ENCODE measurements at places on chromosomes 1 and 21.
A peak's percentile ranks its signal among the peaks of the same experiment; 100 is the strongest.

- no peak for DNase-seq
These were observed 466.5 kb downstream of the PCP4 start for GRCh38 chr21:40333731-40334130.

GRCh38 chr1:179164494-179164893 is 65.0 kb downstream of the ABL2 start:
- peak; percentile 83 for DNase-seq

DNA sequence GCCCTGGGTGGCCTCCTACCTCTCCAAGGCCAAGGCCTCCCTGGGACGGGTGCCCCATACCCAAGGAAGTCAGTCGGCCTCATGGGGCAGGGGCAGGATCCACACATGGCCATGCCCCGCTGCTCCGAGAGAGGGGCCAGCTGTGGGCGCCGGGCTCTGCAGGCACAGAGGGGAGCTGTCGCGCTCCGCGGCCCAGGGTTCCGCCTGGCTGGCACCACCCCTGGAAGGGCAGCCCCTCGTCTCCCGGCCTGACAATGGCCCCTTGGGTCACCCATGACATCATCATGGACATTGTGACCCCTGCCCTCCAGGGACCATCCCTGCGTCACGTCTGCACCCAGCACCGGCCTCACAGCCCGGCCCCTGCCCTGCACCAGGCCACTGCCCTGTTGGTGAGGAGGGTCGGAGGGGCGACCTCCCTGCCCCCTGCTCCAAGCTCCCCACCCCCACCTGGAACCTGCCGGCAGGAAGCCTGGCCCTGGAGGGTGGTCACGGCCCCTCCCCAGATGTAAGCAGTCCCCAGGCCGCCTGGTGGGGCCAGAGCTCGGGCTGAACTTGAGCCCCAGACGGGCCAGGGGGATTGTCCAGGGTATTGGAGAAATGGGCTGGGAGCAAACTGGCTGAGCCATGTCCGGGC is 5.8 kb downstream of the TTLL10 start:
- DNase-seq: no peak

DNA sequence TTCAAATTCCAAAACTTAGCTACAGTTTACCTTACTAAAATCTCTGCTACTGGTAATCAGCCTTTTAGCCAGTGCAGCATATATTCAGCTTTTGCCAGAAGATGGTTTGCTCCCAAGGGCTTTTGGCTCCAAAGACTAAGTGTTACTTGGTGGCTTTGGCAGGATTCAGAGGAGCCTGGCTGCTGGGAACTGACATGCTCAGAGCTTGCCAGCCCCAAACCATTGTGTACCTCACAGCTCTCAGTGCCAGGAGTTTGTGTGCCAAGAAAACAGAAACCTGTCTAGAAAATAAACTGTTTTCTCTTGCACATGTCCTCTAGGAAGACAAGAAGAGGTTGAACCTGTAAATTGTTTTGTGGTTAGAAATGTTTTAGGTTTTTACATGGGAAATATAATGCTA is 315.9 kb downstream of the ST6GALNAC3 start:
- no peak for DNase-seq

GRCh38 chr1:220954321-220955075 is 75.3 kb downstream of the HLX start:
- no peak for DNase-seq

DNA sequence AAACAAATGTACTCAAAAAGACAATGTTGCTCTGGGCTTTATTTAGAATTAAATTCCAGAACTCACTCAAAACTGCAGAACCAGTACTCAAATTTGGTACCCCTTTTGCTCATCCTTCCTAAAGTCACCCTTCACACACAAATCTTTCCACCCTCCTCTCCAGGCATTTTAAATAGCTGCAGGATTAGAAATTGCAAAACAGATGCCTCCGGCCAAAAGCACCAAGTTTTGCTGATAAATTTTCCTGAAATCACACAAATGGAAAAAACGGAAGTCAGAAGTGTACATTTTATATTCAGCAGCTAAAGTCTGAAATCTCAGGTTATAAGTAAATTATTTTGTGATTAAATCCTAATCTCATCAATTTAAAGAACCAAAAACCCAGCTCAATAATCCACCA is 147.0 kb downstream of the NRIP1 start:
- peak; percentile 5 for DNase-seq

DNA sequence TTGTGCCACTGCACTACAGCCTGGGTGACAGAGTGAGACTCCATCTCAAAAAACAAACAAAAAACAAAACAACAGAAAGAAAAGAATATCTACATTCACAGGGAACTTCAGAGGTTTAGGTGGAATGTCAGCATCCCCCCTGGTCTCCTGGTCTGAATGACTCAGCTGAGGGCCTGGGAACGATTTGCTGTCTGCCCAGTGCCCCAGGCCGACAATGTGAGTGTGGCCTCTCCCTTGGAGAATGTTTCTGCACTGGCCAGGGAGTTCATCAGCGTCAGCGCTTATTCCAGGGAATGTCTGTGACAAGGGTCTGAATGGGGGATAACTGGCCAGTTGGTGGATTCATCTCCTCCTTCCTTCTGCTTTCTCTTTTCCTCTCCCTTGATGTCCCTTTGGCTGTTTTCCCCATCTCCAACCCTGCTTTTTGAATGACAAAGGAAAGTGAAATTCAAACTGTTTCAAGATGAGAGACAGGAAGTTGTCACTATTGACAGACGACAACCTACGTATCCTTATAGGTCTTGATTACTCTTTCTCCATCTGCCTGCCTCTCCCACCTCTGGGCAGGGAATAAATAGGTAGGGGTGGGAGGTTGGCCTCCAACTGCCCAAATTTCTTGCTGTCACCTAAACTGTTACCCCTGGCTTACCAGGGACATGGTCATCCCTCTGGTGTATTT is 213.1 kb downstream of the HHAT start:
- DNase-seq: peak; percentile 73

DNA sequence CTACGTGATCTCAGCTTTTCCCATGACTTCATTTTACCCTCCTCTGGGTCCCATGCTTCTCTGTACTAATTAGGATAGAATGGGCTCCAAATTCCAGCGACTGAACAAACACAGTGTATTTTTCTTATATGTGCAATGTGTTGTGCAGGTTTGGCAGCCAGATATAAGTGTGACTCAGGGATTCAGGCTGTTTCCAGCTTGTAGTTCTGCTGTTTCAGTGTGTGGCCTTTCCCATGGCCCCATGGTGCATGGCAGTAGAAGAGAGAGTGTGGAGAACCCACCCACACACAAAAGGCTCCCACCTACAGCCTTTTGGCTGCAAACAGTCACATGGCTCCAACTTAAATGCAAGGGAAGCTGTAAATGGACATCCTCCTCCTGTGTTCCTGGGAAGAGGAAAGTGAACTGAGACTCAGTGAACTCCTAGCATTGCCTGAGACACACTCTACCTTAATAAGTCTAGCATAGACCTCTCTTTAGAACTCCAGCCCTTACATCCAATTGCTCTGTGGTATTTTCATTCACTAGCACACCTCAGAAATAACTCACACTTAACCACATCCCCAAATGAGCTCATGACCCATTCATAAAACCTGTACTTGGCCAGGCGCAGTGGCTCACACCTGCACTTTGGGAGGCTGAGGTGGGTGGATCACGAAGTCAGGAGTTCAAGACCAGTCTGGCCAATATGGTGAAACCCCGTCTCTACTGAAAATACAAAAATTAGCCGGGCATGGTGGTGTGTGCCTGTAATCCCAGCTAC is 58.7 kb downstream of the KIAA0040 start:
- peak; percentile 85 for DNase-seq

- DNase-seq: peak; percentile 34
These were observed 31.1 kb upstream of the HSD3B1 start for GRCh38 chr1:119475866-119476439.

- peak; percentile 73 for DNase-seq
These were observed 50.0 kb downstream of the C1orf198 start for GRCh38 chr1:230818367-230818766.

- no peak for DNase-seq
These were observed 11.6 kb upstream of the BARHL2 start for GRCh38 chr1:90728502-90729287.

- DNase-seq: no peak
These were observed 11.1 kb downstream of the PTPRC start for GRCh38 chr1:198649968-198650338.

DNA sequence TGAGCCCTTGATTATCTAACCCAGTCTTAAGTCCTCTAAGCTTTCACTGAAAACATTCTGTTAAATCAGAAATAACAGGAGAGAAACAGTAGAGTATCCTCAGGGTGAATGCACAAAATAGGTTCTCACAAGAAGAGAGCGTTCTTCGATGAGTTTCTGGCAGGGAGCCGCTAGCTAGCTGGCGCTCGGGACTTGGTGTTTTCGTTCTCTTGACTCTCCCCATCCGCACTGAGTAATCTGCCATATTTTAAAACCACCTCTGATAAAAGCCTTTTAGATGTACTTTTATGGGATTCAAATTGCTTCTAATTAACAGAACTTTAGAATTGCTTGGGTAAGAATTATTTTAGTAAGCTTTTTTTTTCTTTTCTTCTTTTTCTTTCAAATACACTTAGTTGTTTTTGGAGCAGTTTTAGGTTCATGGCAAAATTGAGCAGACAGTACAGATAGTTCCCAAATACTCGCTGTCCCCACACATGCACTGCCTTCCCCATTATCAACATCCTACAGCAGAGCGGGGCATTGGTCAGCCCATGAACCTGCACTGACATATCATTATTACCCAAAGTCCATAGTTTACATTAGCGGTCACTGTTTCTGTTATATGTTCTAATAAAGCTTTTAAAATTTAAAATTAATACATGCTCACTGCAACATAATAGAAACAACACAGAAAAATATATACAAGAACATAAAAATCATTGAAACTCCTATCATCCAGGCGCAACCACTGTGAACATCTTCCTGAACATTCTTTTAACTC is 35.4 kb downstream of the PRDM2 start:
- DNase-seq: no peak

- no peak for DNase-seq
These were observed 25.5 kb upstream of the SEC16B start for GRCh38 chr1:177995369-177995768.

DNA sequence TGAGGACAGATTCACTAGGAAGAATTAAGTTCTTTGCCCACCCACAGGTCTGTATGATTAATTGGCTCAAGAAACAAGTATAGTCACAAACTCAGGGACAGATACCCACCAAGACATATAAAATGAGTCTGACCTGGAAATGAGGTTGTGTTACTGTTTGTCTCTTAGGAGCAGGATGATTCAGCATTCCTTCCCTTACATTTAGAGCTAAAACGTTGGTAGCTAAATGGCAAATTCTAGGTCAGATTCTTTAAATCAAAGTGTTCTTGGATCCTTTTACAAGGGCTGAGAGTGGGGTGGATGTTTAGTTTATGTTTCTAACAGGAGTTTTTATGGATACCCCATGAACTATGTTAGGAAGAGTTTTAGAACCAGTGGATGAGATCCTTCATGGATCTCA is 4.7 kb downstream of the RIMKLA start:
- DNase-seq: peak; percentile 18

GRCh38 chr1:197965132-197965840 is 48.1 kb downstream of the LHX9 start:
- DNase-seq: no peak

GRCh38 chr1:204626381-204626780 is 59.2 kb downstream of the LRRN2 start:
- no peak for DNase-seq

- no peak for DNase-seq
These were observed 7.3 kb upstream of the HUNK start for GRCh38 chr21:31865429-31865970.

GRCh38 chr1:50661626-50662025 is 238.4 kb upstream of the DMRTA2 start:
- peak; percentile 11 for DNase-seq

GRCh38 chr1:29939079-29939478 is 702.8 kb downstream of the PTPRU start:
- DNase-seq: no peak

DNA sequence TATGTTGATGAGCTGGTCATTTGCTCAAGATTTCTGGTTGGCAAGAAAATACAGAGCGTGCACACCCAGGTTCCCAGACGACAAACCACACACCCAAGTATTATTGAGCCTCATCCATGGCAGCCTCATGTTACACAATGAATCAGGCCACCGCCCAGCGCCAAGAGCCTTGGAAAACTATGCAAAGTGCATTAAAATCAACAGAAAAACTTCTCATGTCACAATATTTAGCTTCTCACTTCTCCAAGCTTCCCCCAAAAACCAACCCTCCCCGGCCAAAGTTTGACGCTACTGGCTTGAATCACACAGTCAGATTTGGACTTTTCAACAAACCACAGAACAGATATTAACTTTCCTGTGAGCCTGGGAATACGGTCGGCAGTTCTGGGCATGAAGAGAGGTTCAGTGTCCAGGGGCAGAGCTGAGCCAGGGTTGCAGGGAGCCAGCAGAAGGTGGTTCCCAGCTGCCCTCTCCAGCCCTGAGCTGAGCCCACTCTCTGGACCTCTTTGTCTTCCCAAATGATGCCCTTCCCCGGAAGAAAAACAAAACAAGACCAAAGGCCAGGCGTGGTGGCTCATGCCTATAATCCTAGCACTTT is 71.1 kb downstream of the SETD4 start:
- DNase-seq: no peak

DNA sequence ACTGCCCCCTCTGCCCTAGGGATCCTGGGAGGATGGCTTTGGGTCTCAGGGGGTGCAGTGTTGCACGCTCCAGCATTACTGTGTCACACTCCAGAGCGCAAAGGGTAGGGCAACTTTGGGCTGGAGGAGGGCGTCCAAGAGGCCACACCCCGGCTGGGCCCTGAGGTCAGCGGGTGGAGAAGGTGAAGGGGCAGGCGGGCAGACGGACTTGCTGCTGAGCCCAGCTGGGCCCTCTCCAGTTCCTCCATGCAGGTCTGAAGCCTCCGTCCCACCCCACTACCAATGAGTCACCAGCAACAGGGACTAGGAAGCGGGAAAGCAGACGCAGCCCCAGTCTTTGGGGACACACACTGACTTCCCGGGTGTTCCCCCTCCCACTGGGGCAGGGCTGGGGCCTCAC is 116.0 kb downstream of the CASZ1 start:
- DNase-seq: no peak

GRCh38 chr1:54252371-54252936 is 52.5 kb downstream of the MRPL37 start:
- DNase-seq: no peak

GRCh38 chr21:33127154-33127867 is 57.4 kb downstream of the OLIG1 start:
- peak; percentile 70 for DNase-seq

DNA sequence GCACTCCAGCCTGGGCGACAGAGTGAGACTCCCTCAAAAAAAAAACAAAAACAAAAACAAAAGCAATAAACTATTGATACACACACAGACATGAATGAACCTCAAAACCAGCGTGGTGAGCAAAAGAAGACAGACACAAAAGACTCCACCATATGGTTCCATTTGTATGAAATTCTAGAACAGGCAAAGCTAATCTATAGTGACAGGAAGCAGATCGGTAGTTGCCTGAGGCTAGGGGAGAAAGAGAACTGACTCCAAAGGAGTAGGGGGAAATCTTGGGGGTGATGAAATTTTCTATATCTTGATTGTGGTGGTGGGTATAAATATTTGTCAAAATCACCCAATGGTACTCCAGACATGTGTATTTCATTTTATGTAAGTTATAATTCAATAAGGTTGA is 20.9 kb downstream of the LACTBL1 start:
- DNase-seq: no peak

- DNase-seq: peak; percentile 64
These were observed 504 bp downstream of the PHTF1 start for GRCh38 chr1:113758631-113759332.

Measured in EH (cell line).